Bone marrow (tissue), 2 donors: ENCODE measurements at places on chromosomes 6 and 20.
A peak's percentile ranks its signal among the peaks of the same experiment; 100 is the strongest.

GRCh38 chr6:13406781-13407180 is 78.4 kb upstream of the TBC1D7 start:
- no peak for DNase-seq

GRCh38 chr6:16473908-16474771 is 235.8 kb downstream of the GMPR start:
- DNase-seq = no peak

DNA sequence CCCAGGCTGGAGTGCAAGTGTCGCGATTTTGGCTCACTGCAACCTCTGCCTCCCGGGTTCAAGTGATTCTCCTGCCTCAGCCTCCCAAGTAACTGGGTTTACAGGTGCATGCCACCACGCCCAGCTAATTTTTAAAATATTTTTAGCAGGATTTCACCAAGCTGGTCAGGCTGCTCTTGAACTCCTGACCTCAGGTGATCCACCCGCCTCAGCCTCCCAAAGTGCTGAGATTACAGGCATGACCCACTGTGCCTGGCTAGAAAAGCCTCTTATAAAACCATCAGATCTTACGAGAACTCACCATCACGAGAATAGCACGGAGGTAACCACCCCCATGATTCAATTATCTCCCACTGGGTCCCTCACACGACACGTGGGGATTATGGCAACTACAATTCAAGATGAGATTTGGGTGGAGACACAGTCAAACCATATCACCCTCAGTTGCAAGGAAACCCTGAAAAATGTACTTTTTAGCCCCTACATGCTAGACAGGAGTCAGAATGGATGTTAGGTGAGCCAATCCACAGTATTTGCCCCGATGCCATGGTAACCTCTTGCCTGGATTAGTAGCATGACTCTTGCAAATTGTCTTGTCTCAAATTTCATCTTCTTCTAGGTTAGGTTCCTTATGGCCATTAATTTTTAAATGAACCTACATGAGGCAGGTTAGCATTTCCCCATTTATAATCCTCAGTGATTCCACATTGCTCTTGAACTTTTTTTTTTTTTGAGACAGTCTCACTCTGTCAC is 17.1 kb upstream of the SASH1 start:
- DNase-seq = no peak

DNA sequence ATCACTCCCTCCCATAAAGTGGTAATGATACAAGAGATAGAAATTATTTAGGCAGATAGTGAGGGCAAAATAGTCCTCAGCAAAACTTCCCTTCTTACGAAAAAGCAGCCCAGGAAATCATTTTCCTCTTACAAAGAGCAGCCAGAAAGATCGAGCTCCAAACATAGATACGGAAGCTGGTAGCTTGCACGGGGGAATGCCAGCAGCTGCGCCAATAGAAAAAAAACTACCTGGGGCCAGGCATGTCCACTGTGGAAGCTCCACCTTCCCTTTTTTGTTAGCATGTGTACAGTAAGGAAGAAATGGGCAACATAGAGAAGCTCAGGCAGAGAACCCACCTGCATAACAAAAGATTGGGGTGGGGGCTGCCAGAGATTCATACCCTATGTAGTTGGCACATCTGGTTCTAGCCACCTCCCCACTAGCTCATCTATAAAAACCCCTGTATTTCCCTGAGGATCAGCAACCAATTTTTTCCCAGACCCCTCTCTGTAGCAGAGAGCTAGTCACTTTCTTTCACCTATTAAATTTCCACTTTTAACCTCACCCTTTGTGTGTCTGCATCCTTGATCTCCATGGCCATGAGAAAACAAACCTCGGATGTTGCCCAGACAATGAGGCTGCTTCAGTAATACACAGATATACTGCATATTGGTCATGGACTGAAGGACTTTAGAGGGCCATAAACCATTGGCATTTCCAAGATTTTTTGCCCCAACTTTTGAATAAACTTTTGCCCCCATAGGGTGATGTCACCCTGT is 52.1 kb downstream of the SOD2 start:
- no peak for DNase-seq

DNA sequence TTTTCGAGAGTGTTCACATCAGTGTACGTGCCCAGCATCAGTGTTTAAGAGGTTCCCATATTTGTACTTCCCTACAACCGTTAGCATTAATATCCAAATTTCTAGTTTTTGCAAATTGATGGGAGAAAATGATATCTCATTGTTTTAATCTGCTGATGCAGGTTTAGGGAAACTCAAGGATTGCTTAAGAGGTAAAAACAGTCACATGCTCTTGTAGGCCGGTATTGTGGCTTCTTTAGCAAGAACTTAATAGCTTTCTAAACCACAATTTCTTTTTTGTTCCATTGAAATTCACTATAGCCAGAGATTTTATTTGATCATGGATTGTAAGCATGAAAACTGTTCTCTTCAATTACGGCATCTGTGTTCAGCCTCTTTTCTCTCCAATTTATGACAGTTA is 29.5 kb downstream of the BEND6 start:
- DNase-seq = no peak

- DNase-seq = no peak
Measured at GRCh38 chr6:117078624-117079023, 186.7 kb upstream of the VGLL2 start.

DNA sequence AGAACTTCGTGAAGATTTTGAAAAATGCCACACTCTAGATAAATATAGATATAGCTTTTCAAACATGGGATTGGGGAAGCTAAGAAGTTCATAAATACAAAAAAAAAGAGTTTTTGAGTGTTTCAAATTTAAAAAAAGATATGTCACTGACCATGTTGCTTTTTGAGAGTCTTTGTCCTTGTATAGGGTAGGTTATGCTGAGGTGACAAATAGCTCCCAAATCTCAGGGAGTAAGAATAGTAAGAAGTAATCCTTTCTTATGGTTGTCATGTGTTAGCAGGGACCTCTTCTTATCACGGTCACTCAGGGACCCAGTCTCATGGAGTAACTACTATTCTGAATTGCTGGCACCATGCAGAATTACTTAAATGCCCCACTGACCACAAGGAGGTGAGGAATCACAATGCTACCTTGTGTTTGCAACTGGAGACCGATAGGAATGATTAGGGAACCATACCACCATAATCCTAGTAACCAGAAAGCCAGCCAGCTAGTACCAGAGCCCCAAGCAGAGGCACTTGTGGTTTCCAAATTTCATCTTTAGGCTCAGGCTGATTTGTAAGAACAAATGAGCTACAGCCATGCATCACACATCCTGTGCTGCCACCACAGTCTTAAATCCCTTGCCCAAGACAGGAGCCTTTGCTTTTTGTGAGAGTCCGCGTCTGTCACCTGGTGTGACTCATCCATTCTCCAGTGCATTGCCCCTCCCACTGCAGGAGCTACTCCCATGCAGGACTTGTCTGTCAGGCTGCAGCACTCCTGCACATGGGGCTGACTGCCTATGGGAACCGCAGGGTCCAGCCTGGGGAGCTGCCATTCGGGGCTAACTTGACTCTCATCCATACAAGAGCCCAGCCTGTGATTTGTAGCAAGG is 42.4 kb upstream of the ADGRF4 start:
- DNase-seq = peak; percentile 10

DNA sequence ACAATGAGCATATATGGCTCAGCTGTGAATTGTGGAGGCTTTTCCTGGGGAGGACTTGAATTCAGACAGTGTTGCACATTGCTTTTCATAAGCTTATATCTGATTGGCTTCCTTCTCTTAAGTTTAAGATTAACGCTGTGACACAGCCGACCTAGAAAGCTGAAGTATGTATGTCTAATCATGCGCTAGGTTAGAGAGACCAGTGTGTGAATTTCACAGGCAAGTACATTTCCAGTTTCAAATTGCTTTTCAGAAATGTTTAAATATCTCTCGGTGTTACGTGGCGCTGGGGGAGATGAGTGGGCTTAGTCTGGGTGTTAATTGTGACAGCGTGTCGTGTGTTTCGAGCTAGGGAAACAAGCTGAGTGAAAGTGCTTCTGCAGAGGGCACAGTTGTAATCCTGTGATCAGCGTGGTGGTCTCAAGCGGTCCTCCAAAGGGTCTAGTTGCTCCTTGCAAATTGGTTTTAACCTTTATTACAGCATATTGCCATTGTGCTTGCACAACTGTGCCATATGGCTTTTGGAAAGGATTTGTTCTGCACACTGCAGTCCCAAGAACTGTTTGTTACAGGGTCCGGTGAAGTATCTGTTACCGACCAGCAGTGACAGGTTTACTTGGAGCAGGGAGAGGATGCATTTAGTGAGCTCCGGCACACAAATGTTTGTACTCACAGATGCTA is 166.6 kb downstream of the SASH1 start:
- no peak for DNase-seq

DNA sequence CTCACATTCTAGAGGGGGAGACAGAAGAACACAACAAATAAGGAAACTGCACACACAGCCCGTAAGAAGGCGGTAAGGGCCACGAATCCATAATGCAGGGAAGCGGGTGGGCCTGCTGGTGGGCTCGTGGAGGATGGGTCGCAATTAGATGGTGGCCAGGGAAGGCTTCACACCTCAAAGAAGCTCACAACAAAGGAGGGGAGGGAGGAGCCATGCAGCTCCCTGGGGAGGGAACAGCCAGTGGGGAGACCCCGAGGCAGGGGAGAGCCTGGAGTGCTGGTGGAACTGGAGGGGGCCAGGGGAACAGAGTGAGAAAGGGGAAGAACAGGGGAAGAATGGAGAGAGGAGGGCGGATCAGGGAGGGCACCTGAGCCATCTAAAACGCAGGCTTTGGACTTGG is 13.4 kb downstream of the SRC start:
- no peak for DNase-seq

GRCh38 chr6:82840571-82840970 is 225.1 kb downstream of the UBE3D start:
- DNase-seq = no peak

DNA sequence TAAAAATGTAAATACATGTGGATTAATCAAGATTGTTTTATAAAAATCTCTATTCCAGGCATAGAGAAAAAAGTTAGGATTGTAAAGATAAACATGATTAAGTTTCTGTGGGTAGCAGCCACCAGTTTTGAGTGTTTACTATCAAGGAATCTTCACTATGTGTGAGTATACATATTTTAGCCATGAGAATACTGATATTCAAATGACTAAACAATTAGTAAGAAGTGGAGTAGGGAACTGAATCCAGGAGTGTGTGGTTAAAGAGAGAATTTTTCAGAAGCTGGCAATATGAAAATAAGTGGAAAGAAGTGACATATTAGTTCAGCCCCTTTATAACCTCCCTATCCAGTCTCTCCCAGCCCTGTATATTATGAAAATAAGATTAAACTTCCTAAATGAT is 10.3 kb downstream of the ELOVL2 start:
- DNase-seq = no peak

DNA sequence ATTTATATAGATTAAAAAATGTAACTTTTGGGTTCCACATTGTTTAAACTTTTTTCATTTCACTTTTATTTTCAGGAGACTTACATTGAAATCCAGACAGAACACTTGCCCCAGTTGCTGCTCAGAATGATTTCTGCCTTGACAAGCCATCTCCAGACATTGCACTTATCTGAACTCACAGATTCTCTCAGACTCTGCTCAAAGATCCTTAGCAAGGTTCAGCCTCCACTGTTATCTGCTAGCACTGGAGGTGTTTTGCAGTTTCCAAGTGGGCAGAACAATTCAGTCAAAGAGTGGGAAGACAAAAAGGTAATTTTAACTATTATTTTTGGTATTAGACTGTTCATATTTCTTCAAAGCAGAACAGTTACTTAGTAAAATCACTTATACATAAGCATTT is 58.0 kb downstream of the DOP1A start:
- no peak for DNase-seq

GRCh38 chr20:3931664-3932063 is 42.5 kb downstream of the PANK2 start:
- DNase-seq = no peak

DNA sequence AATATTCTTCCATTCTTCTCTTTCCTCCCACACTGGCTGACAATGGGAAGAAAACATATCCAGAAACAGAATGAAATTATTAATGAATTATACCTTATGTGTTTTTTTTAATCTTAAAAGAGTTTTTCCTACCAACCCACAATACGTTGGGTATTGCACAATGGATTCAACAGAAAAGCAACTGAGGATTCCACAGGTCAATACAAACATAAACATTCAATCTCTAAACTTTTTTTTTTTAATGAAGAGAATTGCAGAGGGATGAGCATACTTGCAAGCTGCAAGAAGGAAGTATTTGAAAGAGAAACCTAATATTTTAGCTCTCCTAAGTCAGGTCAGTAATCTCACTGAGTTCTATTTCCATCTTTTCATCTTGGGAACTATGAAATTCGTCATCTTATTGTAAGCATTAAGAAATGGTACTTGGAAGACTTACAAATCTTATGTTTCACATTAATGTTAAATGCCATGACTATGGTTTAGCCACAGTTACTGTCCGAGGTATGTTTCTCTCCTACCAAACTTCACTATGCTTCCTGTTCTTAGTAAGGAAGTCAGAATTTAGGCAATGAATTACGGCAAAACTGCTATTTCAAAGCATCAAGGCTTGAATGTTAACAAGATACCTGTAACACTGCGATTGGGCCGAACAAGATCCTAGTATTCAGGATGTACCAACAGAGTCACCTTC is 100.8 kb downstream of the HIVEP2 start:
- no peak for DNase-seq

DNA sequence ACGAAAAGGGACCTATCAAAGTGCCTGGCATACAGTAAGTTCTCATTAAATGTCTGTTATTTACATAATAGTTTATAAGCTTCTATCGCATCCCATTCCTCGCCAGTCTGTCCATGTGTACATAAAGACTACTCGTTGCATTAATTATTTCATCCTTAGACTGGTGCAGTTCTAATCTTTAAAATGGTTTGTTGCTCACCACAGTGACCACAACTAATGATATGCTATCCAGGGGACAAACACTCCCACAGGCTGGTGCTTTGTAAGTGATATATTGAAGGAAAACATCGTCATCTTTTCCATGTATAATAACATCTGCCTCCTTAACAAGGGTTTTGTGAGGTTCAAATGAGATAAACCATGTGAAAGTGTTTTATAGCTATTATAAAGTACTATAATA is 39.0 kb upstream of the HBS1L start:
- no peak for DNase-seq

DNA sequence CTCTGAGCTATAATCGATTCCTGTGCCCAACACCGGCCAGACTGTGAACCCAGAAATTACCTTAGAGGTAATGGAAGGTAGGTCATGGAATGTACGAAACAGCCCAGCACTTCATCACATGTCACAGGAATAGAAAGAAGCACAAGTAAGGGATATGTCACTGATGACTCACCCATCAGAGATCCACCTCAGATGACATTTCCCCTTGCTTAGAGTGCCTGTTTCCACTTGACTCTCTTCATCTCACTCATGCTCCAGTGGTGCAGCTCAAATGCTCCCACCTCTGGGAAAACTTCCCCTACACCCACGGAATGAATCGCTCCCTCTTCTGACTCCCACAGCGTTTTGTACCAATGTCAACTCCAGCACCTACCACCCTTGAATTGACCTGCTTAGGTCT is 381.6 kb upstream of the CNR1 start:
- DNase-seq = no peak

DNA sequence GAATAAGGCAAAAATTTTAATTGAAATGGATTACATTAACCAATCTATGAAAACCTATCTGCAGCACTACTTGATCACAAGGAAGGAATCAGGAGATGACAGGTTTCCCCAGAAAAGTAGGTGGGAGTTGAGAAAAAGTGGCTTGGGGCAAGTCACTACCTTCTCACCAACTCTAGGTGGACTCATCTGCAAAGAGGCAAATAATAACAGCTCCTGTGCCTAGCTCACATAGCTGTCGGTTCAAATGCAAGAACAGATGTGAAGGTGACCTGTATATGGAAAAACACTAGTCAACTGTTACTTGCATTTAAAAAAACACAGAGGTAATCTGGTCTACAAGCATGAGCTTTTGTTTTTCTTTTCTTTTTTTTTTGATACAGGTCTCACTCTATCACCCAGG is 67.2 kb downstream of the POPDC3 start:
- DNase-seq = no peak
